Bone marrow (tissue), 2 donors: ENCODE measurements at places on chromosomes 7 and 10.

DNA sequence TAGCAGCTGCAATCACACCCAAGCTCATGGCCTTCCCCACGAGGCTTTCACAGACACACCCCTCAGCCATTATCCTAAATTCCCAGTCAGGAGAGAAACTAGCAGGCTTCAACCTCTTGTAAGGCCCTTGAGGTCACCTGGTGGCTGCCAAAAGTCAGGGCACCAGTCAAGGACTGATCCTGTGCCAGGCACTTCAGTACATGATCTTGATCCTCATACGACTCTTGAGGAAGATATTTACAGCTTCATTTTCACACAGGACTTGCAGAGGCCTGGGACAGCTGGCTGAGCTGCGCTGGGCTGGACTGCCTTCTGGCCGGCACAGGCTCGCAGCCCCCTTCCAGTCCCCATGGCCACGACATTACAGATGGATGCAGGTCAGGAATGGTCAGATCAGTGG lies 8.8 kb downstream of the PDAP1 start:
- DNase-seq: no peak

GRCh38 chr7:133705596-133705995 lies 421.5 kb upstream of the LRGUK start:
- no peak for DNase-seq

GRCh38 chr10:112370424-112370819 lies 3.5 kb upstream of the ACSL5 start:
- DNase-seq: no peak

DNA sequence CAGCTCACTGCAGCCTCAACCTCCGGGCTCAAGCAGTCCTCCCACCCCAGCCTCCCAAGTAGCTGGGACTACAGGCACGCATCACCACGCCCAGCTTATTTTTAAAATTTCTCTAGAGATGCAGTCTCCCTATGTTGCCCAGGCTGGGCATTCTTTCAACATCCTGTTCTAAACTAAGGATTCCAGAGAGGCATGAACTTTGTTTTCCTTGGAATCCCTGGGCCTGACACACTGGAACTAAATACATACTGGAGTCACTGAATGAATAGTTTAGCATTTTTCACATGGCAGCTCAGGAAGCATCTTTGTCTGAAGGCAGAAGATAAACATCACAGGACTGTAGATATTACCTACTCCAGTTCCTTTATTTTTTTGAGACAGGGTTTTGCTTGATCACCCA lies 108.7 kb downstream of the ITIH5 start:
- DNase-seq: no peak

DNA sequence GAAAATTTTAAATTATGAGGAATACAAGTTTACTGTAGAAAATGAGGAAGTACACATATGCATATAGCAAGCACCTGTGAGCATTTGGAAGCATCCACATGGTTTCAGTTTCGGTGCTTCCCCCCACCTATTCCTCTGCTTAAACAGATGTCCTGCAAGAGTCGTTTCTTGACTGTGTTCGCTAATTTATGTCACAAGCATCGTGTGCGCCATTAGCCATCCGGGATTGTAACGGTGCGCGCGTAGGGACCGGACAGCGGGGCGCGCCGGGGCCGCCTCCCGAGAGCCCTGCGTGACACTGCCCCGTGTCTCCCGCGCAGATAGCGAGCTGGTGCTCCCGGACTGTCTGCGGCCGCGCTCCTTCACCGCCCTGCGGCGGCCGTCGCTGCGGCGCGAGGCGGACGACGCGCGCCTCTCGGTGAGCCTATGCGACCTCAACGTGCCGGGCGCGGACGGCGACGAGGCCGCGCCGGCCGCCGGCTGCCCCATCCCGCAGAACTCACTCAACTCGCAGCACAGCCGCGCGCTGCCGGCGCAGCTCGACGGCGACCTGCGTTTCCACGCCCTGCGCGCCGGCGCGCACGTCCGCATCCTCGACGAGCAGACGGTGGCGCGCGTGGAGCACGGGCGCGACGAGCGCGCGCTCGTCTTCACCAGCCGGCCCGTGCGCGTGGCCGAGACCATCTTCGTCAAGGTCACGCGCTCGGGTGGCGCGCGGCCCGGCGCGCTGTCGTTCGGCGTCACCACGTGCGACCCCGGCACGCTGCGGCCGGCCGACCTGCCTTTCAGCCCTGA lies 90.9 kb downstream of the NEURL1 start:
- DNase-seq: no peak

GRCh38 chr7:30363778-30364563 lies 79.6 kb downstream of the ZNRF2 start:
- no peak for DNase-seq

- no peak for DNase-seq
Measured at GRCh38 chr10:25498645-25499044, 323.8 kb downstream of the GPR158 start.

- no peak for DNase-seq
Measured at GRCh38 chr10:125144693-125145623, 15.4 kb downstream of the CTBP2 start.

DNA sequence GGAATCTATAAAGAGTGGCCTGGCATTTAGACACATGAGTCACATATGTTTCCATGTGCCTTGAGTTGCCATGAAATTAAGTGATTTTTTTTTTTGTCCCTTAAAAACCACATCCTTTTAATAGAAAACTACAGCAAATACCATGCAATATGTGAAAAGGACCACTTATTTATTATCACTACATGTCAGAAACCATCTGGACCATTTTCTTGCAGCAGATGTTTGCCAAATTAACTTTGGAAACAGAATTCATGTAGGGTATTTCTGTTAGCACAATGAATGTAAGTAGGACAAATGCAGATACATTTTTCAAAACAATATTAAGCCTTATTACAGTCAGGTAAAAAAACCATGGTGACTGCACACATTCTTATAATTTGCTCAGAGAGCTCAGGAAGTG lies 230.6 kb downstream of the REEP3 start:
- DNase-seq: no peak

- DNase-seq: no peak
Measured at GRCh38 chr10:2367083-2367482, 629.8 kb upstream of the ADARB2 start.

DNA sequence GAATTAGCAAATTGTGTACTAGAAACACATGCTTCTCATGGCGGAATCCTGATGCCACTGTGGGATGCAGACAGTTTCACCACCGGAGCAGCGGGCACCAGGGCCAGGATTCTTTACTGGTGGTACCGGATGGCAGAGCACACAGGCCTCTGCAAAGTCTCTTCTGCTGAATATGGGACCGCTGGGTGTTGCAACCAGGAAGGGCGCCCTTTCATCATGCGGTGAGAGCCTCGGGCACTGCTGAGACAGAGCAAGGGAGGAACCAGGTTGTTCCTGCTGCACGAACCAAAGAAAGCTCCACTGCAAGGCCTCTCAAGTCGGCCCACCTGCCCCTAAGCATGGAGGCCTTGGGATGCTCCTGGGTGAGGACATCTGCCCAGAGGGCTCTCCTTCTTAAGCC lies 57.0 kb upstream of the NMT2 start:
- DNase-seq: no peak

GRCh38 chr7:129801882-129802281 lies 150.9 kb downstream of the UBE2H start:
- DNase-seq: no peak

- DNase-seq: no peak
Measured at GRCh38 chr10:93754761-93755160, 3.0 kb upstream of the LGI1 start.

- DNase-seq: no peak
Measured at GRCh38 chr10:111114758-111115500, 38.1 kb downstream of the ADRA2A start.

GRCh38 chr10:78759456-78760120 lies 309.2 kb upstream of the ZMIZ1 start:
- no peak for DNase-seq

DNA sequence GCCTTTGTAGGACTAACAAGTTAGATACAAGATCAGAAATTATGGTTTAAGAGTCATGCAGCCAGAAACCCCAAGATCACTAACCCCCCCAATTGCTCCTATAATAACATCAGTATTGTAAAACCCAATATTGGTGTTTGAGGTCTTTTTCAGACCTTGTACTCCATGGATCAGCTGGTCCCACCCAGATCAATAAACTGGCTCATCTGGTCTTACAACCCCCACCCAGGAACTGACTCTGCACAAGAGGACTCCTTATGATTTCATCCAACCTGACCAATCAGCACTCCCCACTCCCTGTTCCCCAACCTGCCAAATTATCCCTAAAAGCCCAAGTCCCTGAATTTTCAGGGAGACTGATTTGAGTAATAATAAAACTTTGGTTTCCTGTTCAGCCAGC lies 6.4 kb upstream of the GSAP start:
- no peak for DNase-seq

GRCh38 chr7:137354396-137354795 lies 10.9 kb upstream of the PTN start:
- no peak for DNase-seq

DNA sequence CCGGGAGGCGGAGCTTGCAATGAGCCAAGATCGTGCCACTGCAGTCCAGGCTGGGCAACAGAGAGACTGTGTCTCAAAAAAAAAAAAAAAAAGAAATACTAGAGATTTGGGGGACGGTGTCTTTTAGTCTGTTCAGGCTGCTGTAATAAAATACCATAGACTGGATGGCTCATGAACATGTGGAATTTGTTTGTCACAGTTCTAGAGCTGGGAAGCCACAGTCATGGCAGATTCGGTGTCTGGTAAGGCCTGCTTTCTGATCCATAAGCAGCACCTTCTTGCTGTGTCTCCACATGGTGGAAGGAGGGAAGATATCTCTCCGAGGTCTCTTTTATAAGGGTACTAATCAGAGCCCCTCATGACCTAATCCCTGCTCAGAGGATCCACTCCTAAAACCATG lies 102.7 kb upstream of the MKLN1 start:
- no peak for DNase-seq

DNA sequence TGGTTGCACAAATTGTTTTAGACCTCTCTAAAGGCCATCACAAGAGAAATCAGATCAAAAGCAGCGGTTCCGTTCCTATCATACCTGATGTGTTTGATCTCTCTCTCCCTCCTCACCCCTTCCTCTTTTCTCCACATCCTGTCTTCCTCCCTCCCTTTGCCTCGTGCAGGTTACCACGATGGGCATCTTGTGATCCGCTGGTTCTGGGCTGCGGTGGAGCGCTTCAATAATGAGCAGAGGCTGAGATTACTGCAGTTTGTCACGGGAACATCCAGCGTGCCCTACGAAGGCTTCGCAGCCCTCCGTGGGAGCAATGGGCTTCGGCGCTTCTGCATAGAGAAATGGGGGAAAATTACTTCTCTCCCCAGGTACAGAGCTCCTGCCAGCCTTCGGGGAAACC lies 28.5 kb upstream of the STK17A start:
- DNase-seq: no peak

- no peak for DNase-seq
Measured at GRCh38 chr10:113982296-113982695, 61.4 kb upstream of the ADRB1 start.

DNA sequence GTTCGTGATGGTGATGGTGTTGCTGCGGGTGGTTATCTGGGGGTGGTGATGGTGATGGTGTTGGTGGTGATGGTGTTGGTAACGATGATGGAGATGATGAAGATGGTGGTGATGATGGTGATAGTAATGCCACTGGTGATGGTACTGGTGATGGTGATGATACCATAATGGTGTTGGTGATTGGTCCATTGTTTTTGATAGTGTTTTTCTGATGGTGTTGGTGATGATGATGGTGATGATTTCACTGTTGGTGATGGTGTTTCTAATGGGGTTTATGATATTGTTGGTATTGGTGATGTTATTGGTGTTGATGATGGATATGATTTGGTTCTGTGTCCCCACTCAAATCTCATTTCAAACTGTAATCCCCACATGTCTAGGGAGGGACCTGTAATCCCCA lies 51.7 kb upstream of the PITRM1 start:
- DNase-seq: no peak

DNA sequence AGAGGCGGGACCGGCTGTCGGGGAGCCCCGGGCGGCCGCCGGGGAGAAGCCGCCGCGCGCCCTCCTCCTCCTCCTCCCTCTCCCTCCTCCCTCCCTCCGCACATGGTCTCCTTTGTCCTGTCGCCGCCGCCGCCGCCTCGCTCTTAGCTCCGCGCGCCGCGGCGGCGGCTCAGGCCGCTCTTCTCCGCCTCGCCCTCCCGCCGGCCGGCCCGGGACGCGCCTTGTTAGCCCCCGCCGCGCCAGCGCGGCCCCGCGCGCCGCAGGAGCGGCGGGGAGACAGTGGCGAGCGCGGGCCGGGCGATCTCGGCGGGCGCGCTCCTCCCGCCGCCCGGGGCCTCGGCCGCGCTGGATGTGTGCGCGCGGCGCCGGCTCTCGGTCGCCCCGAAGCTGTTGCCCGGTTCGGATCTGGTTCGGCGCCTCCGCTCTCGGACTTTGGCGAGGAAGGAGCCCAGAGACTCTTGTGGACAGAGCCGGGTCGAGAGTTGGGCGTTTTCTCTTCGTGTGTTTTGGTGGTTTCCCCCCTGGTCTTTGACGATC lies 437.4 kb upstream of the GALNT17 start:
- DNase-seq: no peak

GRCh38 chr7:116560021-116560970 lies 35.5 kb downstream of the CAV1 start:
- no peak for DNase-seq

DNA sequence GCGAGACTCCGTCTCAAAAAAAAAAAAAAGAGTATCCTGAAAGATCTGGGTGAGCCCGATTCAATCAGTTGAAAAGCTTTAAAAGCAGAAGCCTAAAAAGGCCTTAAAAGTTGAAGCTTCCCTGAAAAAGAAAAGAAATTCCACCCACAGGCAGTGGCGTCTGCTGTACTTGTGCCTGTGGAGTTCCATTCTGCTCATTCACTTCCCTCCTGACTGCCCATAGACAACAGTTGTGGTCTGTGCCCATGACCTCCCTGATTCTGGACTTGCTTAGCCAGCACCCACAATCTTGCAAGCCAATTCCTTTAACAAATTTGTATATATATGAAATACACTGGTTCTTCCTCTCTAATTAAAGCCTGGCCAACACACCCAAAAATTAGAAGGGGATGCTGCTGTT lies 141.7 kb downstream of the DLG5 start:
- no peak for DNase-seq

GRCh38 chr10:3761021-3761686 lies 23.9 kb downstream of the KLF6 start:
- no peak for DNase-seq

DNA sequence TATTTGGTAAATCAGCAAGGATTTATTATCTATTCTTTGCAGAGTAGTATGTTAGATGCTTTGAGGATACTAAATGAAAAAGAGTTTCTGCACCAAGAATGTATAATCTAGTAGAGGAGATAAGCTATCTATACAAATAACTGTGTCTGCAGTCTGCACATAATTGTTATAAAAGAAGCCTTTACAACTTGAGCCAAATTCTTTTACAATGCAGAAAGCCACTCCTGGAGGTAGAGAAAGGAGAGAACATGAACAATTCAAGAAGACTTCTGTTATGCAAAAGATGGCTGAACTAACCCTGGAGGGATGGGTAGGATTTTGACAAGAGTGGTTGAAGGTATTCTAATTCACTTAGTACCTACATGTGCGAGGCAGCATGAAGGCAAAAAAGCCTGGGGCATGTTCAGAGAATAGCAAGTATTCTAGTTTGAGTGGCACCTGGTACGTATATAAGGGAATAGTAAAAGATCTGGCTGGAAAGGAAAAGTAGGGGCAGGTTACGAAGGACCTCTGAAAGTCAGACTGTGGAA lies 251.1 kb upstream of the KAT6B start:
- no peak for DNase-seq
